ENCODE measurements at places on chromosomes 3 and 15. TPM values are rescaled to one million over a fixed set of nuclear protein-coding genes. Genes with fewer than 3 reads are reported as not detected.

The ADGRG7 gene
- total RNA-seq: not detected

The SLC12A1 gene
- not detected for total RNA-seq

The AHSG gene
- not detected for total RNA-seq

The WDR93 gene
- 0.05 TPM for total RNA-seq

The TGM4 gene
- total RNA-seq: 0.05 TPM

The SH2D7 gene
- total RNA-seq: not detected

The MKRN3 gene
- 0.38 TPM for total RNA-seq

The LIPH gene
- not detected for total RNA-seq

The EPHA3 gene
- not detected for total RNA-seq

The C3orf33 gene
- total RNA-seq: 2.1 TPM

The ZNF662 gene
- not detected for total RNA-seq

The GOLGA8S gene
- total RNA-seq: 0.05 TPM

The GP9 gene
- not detected for total RNA-seq

The CCR3 gene
- total RNA-seq: 0.66 TPM

The ST8SIA2 gene
- 3.9 TPM for total RNA-seq

The USF3 gene
- total RNA-seq: 8.1 TPM

The CACNA2D3 gene
- not detected for total RNA-seq

The RPP25 gene
- total RNA-seq: 1.4 TPM

The STAB1 gene
- total RNA-seq: not detected

The GPR87 gene
- 0.29 TPM for total RNA-seq
